ENCODE measurements at places on chromosomes 7 and 10. TPM values are rescaled to one million over a fixed set of nuclear protein-coding genes. Genes with fewer than 3 reads are reported as not detected.

- no peak overlapping the region for H3K27ac ChIP-seq
- no peaks in the 10 kb centered on the region for H3K36me3 ChIP-seq
- peaks cover 12% of the 10 kb centered on the region for H3K27me3 ChIP-seq
- H3K4me1 ChIP-seq, result peaks cover 15% of the 10 kb centered on the region
Observed at GRCh38 chr10:81871558-81871957, 3.4 kb upstream of the NRG3 start.

GRCh38 chr10:90911133-90912051 lies 9.5 kb downstream of the ANKRD1 start:
- H3K27me3 ChIP-seq, result no peaks in the 10 kb centered on the region
- H3K4me3 ChIP-seq, result no peak overlapping the region
- no peak overlapping the region for H3K27ac ChIP-seq
- H3K4me1 ChIP-seq, result no peaks in the 10 kb centered on the region

DNA sequence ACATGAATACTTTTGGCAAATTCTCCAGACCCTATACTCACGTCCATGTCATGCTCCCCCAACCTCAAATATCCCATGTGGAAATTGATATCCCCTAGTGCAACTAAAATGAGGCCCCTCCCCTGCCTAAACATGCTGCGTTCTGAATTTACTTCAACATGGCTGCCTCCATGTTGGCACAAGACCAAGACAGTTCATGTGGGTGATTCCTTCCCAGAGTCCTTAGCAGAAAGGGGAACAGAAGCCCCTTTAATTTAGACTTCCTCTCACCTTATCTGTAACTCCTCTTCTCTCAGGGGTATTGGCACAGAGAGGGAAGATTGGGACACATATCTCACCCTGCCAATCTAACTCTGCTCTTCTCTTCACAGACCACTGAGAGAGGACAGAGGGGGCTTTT lies 24.5 kb upstream of the SLC26A3 start:
- H3K4me1 ChIP-seq, result no peaks in the 10 kb centered on the region
- no peak overlapping the region for H3K4me3 ChIP-seq
- no peak overlapping the region for H3K27ac ChIP-seq
- DNase-seq, result no peak

- no peaks in the 10 kb centered on the region for H3K36me3 ChIP-seq
- H3K4me1 ChIP-seq, result no peaks in the 10 kb centered on the region
- no peaks in the 10 kb centered on the region for H3K27me3 ChIP-seq
- no peak overlapping the region for H3K4me3 ChIP-seq
- DNase-seq, result no peak
Observed at GRCh38 chr10:29171717-29172116, 117.2 kb upstream of the LYZL1 start.

GARIN1A gene
- not detected for total RNA-seq

All from uterus (tissue), 4 donors.